ENCODE measurements at places on chromosomes 16 and 17. TPM values are rescaled to one million over a fixed set of nuclear protein-coding genes. Genes with fewer than 3 reads are reported as not detected.

The RCVRN gene
- not detected for total RNA-seq

DNA sequence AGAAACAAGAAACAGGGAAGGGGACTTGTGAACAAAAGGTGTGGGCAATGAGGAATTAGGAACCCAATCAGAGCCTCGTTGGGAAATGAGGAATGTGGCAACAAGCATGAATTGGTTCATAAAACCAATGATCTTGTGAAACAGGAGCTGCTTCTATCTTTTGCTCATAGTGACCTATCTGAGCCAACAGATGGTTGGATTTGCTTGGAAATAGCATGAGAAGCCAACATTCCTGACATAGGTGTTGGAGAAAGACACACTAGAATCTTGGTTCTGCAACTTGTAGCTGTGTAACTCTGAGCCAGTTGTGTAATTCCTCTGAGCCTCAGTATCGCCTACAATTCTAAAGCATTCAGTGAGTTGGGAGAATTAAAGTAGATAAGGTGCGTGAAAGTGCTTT lies 251.9 kb upstream of the AXIN2 start:
- H3K36me3 ChIP-seq, result no peaks in the 10 kb centered on the region
- no peak for DNase-seq
- no peaks in the 10 kb centered on the region for H3K4me1 ChIP-seq

DNA sequence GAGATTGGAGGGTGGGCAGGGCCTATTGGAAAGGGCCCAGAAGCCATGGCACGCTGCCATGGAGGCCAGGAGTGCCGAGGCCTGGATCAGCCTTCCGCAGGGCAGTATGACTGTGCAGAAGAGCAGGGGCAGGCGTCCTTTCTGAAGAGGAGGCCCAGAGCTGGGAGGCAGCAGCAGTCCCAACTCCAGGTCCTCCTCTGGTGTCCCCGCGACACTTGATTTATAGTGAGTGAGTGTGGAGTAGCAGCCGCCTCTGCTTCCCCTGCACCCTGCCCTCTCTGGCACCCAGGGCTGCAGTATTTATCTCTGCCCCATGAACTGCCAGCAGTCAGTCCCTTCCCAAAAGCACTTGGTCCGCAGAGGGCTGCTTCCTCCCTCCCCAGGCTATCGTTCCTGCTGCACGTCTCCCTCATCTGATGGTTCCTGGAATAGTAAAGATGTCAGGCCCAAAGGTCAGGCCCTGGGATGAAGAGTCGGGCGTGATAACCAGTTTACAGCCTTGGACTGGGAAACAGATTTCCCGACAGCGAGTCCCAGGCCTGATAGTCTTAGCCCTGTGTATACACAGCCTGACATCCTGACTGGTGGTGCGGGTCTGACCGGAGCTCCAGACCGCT lies 32.9 kb downstream of the PGS1 start:
- no peaks in the 10 kb centered on the region for H3K4me1 ChIP-seq
- no peaks in the 10 kb centered on the region for H3K27me3 ChIP-seq
- DNase-seq, result no peak
- no peak overlapping the region for H3K27ac ChIP-seq
- no peak overlapping the region for H3K4me3 ChIP-seq

The MGAT5B gene
- total RNA-seq, result 0.61 TPM

DNA sequence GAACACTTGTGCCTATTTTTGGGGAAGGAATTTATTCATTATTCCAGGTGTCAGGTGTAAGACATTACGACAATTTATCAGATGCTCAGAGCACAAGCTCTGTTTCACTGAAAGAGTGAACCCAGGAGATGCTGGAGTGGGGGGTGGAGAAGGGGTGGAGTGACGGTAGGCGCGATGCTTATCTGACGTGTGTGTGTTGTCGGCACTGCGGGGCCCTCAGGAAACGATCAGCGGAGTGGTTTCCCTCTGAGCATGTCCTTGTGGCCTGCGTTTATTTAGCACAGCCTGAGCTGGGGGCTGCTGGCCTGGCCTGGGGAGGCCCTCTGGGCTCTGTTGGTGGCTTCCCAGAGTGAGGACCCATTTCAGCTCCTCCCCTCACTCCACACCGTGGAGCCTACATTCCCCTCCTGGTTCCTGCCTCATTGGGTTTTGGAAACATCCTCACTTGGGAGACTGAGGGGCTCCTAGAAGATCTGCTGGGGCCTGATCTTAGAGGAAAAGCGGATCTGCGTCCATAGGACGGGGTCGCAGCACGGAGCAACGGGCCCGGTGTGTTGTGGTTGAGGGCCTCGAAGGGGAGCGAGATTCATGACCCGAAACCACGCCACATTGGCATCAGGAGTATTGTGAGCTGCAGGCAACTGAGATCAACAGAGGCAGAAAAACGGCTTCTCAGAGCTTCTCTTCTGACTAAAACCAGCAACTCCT lies 19.0 kb upstream of the GNG13 start:
- H3K36me3 ChIP-seq, result no peaks in the 10 kb centered on the region
- peaks cover 4% of the 10 kb centered on the region for H3K27me3 ChIP-seq
- no peak for DNase-seq
- H3K4me3 ChIP-seq, result no peak overlapping the region
- peaks cover under 1% of the 10 kb centered on the region for H3K4me1 ChIP-seq

The CHD9NB gene
- 91.1 TPM for total RNA-seq

- peak within 1 kb of the TSS; percentile 33 for H3K4me3 ChIP-seq
- peaks cover 8% of the 10 kb centered on the region for H3K4me1 ChIP-seq
- H3K27ac ChIP-seq, result no peak within 1 kb of the TSS
- DNase-seq, result no peak
- no peaks in the 10 kb centered on the region for H3K36me3 ChIP-seq
- no peaks in the 10 kb centered on the region for H3K27me3 ChIP-seq
Observed at GRCh38 chr17:9644910-9645751, at the start of gene USP43. Gene USP43, plus strand, starts transcription at chr17:9645517. Its CDS starts 116 bp downstream, at chr17:9645633.

The IL32 gene
- 20.5 TPM for total RNA-seq

The TLCD3B gene
- not detected for total RNA-seq

The CIITA gene
- total RNA-seq, result 6.1 TPM

DNA sequence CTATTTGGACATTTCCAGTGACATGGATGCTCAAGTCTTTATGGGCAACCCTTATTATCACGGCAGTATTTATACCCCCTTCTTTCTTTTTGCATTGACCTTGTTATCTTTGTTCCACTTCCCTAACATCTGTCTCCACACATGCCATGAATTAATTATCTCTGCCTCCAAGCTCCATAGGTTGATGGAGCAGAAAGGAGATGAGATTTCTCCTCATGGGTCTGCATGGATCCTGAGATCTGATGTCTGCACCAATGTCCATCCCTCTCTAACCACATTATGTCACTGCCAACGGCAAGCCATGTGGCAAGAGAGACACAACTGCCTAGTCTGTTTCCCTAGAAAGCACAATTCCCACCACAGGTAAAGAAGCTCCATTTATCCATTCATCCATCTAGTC lies 416.8 kb upstream of the ASIC2 start:
- no peak overlapping the region for H3K27ac ChIP-seq
- H3K27me3 ChIP-seq, result no peaks in the 10 kb centered on the region
- H3K36me3 ChIP-seq, result no peaks in the 10 kb centered on the region
- no peak for DNase-seq
- H3K4me1 ChIP-seq, result no peaks in the 10 kb centered on the region

DNA sequence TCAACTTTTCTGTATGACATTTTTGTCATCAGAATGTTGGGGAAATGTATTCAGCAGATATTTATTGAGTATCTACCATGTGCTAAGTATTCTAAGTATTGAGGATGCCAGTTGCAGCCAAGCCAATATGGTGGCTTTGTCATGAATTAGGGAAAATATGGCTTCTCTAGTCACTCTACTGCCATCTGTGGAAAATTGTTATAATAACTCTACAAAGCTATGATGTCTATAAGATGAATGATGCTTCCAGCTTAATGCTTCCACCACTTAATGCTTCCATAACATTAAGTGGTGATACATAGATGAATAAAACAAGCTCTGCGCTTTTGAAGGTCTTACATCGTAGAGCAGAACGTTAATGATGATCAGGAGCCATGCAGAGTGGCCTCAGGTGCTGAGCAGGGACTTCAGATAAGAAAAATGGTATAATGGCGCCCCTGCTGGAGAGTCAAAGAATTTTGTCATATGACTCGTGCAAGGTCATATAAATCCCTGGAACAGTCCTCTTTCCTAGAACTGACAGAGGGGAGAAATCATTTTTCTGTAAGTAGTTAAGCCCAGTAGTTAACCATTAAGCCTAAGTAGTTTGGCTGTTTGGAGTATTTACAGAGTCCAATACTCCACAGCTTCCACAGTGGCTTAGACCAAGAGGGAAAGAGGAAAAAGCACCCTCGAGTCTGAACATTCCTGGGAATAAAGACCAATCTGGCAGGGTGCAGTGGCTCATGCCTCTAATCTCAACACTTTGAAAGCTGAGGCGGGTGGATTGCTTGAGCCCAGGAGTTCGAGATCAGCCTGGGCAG lies 2.7 kb upstream of the TMIGD1 start:
- H3K27me3 ChIP-seq, result no peaks in the 10 kb centered on the region
- H3K4me1 ChIP-seq, result peaks cover 2% of the 10 kb centered on the region
- DNase-seq, result no peak
- H3K27ac ChIP-seq, result no peak overlapping the region

- no peak overlapping the region for H3K4me3 ChIP-seq
- no peaks in the 10 kb centered on the region for H3K36me3 ChIP-seq
- DNase-seq, result no peak
Observed at GRCh38 chr16:75042426-75043174, 43.8 kb downstream of the ZNRF1 start.

GRCh38 chr17:2385240-2386210 lies 15.3 kb downstream of the MNT start:
- peak; percentile 69 for DNase-seq
- H3K27ac ChIP-seq, result peak overlapping the region; percentile 77
- no peaks in the 10 kb centered on the region for H3K27me3 ChIP-seq
- H3K36me3 ChIP-seq, result no peaks in the 10 kb centered on the region

DNA sequence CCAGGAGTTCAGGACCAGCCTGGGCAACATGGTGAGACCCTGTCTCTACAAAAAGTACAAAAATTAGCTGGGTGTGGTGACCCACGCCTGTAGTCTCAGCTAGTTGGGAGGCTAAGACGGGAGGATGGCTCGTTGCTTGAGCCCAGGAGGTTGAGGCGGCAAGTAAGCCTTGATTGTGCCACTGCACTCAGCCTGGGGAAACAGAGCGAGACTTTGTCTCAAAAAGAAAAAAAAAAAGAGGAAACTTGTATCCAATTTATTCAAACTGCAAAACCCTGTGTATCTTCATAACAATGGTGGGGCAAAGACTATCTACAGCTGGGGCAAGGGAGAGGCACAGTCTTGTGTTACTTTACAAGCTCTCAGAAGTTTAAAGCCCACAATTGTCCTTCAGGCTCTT lies 21.5 kb downstream of the GRB7 start:
- no peak for DNase-seq
- no peaks in the 10 kb centered on the region for H3K4me1 ChIP-seq
- no peaks in the 10 kb centered on the region for H3K27me3 ChIP-seq
- H3K36me3 ChIP-seq, result no peaks in the 10 kb centered on the region
- no peak overlapping the region for H3K27ac ChIP-seq
- H3K4me3 ChIP-seq, result no peak overlapping the region

GRCh38 chr17:22570144-22570845 lies 878.0 kb downstream of the KCNJ18 start:
- no peaks in the 10 kb centered on the region for H3K4me1 ChIP-seq
- H3K4me3 ChIP-seq, result no peak overlapping the region
- H3K27ac ChIP-seq, result no peak overlapping the region
- no peaks in the 10 kb centered on the region for H3K27me3 ChIP-seq
- H3K36me3 ChIP-seq, result no peaks in the 10 kb centered on the region

DNA sequence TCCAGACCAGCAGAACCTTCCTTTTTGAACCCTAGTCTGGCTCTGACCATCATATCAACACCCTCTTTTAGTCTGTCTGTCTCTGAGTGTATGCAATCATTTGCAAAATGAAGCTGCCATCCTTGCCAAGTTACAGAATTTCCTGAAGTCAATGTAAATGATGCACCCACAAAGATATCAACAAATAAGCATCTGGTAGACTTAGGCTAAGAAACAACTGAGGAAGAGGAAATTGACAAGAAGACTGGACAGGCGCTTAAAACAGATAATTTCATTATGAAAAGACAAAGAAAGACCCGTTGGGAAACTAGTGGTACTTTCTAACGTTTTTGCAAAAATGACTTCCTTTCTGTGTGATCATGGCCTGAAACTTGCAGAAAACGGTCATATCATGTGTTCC lies 24.7 kb upstream of the CIITA start:
- H3K4me1 ChIP-seq, result no peaks in the 10 kb centered on the region
- no peak for DNase-seq
- H3K4me3 ChIP-seq, result no peak overlapping the region
- H3K36me3 ChIP-seq, result no peaks in the 10 kb centered on the region

DNA sequence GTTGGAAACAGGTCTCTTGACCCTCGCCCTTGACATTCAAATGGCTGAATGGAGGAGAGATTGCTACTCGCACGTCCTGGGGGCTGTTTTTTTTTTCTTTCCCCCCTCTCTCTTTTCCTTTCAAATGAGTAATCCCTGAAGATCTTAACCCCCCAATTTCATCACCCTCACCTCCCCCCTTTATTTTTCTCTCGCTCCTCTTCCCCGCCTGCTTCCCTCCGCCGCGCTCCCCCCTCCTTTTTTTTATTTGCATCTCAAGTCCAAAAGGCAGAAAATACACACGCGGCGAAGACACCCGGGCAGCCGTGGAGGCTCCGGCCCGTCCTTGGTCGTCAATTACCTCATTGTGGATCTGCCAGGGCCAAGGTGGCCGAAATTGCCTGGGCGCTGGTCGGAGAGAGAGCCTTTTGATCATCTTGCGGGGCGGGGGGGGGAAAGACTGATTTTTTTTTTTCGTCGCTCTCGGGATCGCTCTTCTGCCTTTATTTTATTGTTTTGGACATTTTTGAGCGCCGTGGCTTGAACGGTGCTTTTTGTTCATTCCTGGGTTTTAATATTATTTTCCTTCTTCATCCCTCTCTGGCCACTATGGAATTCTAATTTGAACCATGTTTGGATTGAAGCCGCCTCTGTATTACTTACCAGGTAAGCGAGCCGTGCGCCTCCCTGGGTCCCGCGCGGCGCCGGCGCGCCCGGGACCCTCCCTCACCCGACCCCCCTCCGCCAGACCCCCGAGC lies 57.2 kb upstream of the GSE1 start:
- peak overlapping the region; percentile 38 for H3K27ac ChIP-seq
- no peaks in the 10 kb centered on the region for H3K36me3 ChIP-seq
- peak; percentile 70 for DNase-seq
- H3K4me1 ChIP-seq, result peaks cover 6% of the 10 kb centered on the region
- H3K4me3 ChIP-seq, result peak overlapping the region; percentile 67
- H3K27me3 ChIP-seq, result no peaks in the 10 kb centered on the region

The SECTM1 gene
- 5.6 TPM for total RNA-seq

- no peak overlapping the region for H3K27ac ChIP-seq
- DNase-seq, result no peak
- no peaks in the 10 kb centered on the region for H3K27me3 ChIP-seq
- no peak overlapping the region for H3K4me3 ChIP-seq
- no peaks in the 10 kb centered on the region for H3K36me3 ChIP-seq
Observed at GRCh38 chr16:61432421-61432820, 603.8 kb downstream of the CDH8 start.
